ENCODE measurements at places on chromosomes 13 and 19.

DNA sequence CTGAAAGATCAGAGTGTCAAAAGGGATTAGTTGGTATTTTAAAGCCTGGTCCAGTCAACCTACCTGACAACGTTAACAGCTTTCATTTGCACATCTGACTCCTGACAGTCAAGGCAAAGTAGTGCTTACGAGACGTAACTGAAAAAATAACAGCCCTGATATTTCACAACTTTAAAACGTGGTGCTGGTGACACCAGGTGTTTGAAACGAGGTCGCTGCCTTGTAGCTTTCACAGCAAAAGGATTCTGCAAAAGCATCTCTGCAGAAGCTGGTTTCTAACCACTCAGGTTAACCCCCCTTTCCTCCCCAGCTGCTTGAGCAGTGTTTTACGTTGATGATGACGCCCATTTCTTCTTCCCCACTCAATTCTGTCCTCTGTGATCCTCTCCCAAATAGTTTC is 23.3 kb downstream of the GGACT start:
- no peak for DNase-seq

DNA sequence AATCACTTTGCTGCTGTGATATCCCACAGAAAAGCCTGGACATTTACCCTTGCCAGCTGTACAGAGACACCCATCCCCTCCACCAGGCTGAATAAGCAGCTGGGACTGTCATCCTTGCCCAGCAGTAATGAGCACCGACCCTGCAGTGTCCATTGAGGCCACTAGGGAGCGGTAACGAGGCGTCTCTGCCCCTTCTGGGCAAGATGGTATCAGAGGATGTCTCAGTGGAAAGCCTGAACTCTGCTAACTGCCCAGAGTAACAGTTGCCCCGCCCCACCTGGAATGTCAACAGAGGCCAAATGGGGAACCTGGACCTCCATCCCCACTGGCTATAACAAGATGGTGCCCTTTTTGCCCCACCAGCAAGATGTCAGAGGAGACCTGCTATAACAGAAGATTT is 22.8 kb upstream of the CEACAM20 start:
- DNase-seq, result no peak

GRCh38 chr13:30301827-30302226 is 5.5 kb downstream of the KATNAL1 start:
- DNase-seq, result no peak

DNA sequence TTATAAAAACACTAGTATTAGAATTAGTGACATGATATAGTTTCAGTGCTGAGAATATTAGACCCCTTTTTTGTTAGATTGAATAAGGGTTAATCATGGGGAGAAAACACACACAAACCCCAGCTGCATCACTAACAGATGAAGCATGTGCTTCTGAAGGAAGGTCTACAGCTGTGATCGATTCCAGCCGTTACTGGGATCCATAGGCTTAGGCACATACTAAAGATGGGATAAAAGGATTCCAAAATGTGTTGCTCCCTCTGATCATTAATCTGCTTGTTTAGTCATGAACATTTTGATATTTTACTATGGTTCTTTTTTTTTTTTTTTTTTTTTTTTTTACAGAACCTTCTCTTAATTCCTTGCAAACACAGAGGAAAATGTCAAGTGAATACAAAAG is 1591.3 kb downstream of the EFNB2 start:
- DNase-seq, result no peak

DNA sequence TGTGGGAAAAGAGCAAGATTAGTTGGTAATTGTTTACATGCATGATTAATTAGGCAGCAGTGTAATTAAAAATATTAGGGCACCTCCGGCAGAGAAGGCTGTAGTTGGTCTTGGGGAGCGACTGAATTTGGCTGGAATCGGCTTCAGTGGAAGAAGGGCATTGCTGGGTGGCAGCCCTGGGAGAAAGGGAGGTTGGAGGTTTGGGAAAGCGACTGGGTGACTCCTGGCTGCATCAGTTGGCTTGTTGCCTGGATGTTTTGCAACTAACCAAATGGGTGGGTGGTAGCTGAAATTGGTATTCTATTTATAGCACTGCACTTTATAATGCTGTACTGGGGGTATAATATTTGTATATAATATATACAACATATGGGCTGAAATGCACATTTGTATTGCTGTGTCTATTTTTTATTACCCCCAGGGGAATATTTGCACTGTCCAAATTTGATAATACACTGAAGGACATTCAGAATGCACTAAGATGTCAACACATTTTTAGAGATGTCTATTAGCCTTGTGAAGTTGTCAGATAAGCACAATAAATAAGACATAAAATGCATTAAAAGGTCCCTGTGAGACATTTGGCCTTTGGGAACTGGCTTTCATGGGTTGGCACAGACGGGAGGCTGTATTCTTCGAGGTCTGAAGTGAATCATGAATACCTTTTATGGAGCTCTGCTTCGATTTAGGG is 1.7 kb downstream of the B3GLCT start:
- no peak for DNase-seq

- peak; percentile 8 for DNase-seq
Measured at GRCh38 chr19:21569494-21569865, 64.1 kb downstream of the ZNF429 start.

GRCh38 chr19:42553292-42554045 is 25.2 kb upstream of the CEACAM1 start:
- DNase-seq, result no peak

GRCh38 chr13:105783261-105783660 is 752.2 kb downstream of the EFNB2 start:
- no peak for DNase-seq

DNA sequence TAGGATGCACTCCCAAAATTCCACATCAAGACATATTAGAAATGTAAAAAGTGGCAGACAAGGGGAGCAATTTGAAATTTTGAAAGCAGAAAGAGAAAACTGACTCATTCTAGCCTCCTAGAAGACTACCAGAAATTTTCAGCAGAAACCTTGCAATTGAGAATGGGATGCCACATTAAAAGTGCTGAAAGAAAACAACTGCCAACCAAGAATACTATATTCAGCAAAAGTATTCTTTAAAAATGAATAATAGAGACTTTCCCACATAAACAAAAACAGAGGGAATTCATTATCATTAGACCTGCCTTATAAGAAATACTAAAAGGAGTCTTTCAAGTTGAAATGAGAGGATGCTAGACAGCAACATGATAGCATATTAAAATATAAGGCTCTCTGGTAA is 78.3 kb upstream of the HTR2A start:
- no peak for DNase-seq
